T-helper 17 cell (primary cell): ENCODE measurements at places on chromosomes 13 and 19.
A peak's percentile ranks its signal among the peaks of the same experiment; 100 is the strongest.

DNA sequence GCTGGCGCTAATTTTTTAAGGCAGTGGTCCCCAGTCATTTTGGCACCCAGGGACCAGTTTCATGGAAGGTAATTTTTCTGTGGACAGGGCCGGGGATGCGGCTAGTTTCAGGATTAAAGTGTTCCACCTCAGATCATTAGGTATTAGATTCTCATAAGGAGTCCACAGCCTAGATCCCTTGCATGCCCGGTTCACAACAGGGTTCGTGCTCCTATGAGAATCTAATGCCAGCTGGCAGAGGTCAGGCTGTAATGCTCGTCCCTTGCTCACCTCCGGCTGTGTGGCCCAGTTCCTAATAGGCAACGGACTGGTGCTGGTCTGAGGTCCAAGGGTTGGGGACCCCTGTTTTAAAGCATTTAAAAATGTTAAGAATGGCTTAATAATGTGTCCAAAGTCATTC, 54.1 kb downstream of the GPC6 start:
- DNase-seq: no peak

GRCh38 chr19:13152356-13152973, 2.3 kb downstream of the IER2 start:
- no peak for DNase-seq

DNA sequence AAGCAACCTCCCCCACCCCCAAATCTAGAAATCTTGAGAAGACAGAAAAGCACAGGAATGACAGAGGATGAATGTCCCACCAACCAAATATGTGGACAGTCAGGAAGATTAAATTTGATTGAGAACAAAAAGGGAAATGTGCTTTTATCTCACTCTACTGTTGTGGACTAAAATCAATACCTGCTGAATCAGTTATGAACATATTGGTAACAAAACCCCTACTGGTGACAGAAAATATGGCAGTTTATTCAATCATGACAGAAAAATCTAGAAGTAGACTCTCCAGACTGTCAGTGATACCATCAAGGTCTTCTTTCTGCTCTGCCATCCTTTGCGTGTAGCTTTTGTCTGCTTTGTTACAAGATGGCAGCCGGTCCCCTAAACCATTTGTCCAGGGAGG, 35.2 kb downstream of the FAM216B start:
- DNase-seq: no peak

GRCh38 chr13:26695891-26696311, 64.7 kb downstream of the GPR12 start:
- no peak for DNase-seq

DNA sequence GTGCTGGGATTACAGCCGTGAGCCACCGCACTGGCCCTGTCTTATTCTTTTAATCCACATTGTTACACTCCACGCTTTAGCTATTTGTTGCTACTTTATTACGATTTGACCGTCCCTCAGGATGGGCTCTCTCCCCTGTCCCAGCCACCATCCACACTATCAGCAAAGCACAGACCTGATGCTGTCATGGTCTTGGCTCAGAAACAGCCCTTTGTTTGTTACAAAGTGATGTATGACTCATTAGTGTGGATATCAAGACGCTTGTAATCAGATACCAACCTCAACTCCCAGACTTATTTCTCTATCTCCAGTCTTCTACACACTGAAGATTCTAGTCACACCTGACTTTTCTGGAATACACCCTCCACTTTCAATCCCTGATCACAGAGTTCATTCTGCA, 84.6 kb upstream of the FREM2 start:
- DNase-seq: no peak

DNA sequence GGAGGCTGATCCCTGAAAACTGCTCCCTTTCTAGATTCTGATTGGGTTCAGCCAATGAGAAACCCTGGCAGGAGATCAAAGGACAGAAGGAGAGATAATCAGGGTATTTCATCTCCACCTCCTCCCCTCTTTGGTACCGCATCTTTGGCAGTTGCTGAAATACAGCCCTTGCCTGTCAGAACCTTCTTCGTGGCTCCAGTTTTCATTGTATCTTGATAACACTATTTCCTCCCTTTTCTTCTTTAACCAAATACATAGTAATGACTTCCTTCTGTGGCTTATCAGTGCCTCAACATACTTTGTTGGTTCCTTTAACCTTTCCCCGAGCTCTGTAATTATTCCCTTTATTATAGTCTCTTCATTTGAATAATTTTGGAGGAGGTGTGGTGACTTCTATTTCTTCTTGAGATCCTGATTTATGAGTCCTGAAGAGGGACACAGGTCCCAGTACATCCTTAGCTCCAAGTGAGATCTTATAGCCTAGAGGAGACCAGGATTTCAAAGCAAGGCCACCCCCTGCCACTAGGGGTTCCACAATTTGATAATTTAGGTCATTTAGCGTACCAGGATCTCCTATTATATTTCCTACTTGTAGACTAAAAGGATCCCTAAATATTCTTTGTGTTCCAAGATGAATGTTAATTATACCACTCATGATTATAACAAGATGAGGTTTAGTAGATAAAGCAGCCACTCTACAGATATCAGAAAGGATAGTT, 98.0 kb downstream of the EDNRB start:
- DNase-seq: no peak

- no peak for DNase-seq
Observed at GRCh38 chr13:110780422-110780821, 66.9 kb downstream of the ING1 start.

- DNase-seq: no peak
Observed at GRCh38 chr19:10593820-10594637, 6.9 kb upstream of the AP1M2 start.

DNA sequence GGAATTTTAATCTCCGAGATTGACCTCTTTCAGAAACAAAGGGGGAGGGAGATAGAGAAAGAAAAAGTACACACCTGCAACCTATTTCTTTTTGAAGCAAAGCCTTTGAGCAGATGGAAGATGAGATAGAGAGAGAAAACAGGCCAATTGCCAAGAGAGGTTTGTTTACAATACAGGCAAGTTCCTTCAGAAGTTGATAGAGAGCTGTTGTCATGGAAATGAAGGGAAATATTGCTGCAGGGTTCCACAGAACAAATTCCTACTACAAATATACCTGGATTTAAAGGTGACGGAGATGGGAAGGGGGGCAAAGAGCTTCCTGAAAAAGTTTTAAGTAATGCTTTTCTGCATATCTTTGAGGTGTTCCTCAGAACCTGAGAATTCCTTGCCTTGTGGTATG, 388.4 kb downstream of the NDFIP2 start:
- DNase-seq: no peak

DNA sequence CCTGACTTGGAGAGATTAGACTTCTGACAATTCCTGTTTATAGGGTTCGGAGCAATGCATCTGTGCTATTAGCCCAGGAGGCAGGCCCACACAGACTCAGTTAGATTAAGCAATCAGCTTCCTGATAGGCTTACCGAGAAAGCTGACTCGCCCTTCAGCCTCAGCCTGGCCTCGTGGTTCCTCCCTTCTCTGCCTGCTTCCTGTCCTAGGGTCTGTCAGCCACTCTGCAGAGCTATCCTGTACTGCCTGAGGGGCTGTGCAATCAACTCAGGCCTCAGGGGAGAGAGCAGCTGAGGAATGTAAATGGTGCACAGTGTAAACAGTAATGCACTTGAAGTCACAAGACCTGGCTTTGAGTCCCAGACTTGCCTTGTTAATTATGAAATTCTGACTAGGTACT, 30.7 kb downstream of the HTR2A start:
- no peak for DNase-seq

DNA sequence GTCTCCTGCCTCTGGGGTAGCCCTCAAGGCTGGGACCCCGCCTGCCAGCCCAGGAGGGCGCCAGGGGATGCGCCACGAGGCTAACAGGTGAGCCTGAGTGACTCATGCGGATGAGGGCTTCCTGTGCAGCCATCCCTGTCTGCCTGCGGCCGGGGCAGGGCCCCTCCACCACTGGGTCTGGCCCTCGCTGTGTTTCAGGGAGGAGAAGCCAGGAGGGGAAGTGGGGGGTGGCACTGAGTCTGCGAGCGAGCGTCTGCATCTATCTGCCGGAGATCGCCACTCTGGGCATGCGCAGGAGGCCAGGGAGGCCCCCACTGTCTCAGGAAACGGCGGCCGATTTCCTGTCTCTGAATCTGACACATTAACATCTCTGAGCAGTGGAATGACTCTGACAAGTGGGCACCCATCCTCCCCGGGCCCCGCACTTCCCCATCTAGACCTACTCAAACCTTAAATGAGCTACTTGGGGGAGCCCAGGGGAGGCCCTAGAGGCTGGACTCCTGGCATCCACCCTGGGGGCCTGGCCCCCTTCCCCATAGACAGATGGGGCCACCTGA, 19.7 kb downstream of the RFX1 start:
- peak; percentile 96 for DNase-seq

GRCh38 chr13:111342721-111343120, 22.3 kb downstream of the TEX29 start:
- no peak for DNase-seq

GRCh38 chr13:112893570-112894422, 75.2 kb upstream of the MCF2L start:
- no peak for DNase-seq

GRCh38 chr13:100301418-100301817, 212.5 kb downstream of the PCCA start:
- no peak for DNase-seq

DNA sequence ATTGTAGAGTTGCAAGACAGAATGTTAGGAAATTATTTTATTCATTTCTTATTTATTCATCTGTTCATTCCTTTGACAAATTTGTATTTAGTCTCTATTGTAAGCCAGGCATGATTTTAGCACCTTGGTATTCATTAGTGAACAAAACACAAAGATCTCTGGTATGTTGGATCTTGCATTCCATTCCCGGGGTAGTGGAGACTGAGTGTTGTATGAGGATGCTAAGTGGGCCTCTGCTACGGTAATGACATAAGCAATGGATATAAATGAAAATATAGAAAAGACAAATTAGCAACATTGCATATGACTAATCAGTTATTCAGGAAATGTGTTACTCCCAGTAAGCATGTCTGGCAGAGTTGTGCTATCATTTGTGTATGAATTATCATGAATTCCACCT, 449.3 kb downstream of the PCDH17 start:
- no peak for DNase-seq

DNA sequence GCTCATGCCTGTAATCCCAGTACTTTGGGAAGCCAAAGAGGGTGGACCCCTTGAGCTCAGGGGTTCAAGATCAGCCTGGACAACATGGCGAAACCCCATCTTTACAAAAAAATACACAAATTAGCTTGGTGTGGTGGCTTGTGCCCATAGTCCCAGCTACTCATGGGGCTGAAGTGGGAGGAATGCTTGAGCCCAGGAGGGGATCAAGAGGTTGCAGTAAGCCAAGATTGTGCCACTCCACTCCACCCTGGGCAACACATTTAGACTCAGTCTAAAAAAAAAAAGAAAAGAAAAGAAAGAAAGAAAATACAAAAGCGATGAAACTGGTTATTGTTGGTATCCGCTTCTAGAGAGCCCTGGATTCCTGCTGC, 597.4 kb downstream of the UQCRFS1 start:
- no peak for DNase-seq

- DNase-seq: peak; percentile 16
Observed at GRCh38 chr19:37905946-37906868, at the start of gene WDR87. TSS of gene WDR87 (minus strand) at chr19:37906594. CDS start at chr19:37898239, 8,355 bp downstream.

DNA sequence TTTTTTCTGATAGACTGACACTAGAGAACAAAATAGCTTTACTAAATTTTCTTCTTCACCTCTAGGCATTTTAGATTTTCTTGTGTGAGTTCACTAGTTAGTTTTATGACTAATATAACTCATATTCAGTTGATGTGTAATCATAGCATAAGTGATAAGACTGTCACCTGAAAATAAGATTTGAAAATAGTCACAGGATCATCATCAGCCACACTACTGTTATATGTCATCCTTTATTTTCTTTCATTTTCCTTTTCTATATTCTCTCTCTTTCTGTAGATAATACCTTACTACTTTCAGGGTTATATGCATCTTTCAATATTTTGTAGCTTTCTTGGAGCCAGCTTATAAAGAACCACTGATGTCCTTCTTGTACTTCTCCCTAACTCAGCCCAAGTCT, 292.6 kb downstream of the TDRD3 start:
- no peak for DNase-seq

DNA sequence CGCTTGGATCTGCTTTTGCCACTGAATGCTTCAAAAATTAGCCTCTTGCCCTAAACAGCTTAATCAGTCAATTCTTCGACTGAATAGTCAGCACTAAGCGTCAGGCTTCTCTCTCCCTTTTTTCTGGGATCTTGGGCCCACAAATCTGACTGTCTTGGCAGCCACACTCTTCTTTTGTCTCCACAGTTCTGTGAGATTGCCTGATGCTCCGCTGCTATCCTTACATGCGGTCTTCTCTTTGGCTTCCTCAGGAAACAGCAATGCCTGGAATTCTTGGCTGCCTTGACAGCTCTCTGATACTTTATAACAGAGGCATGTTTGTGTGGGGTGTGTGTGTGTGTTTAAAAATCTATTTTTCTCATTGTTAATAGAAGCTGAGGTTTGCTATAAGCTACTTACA, 32.6 kb downstream of the ERCC5 start:
- DNase-seq: no peak

DNA sequence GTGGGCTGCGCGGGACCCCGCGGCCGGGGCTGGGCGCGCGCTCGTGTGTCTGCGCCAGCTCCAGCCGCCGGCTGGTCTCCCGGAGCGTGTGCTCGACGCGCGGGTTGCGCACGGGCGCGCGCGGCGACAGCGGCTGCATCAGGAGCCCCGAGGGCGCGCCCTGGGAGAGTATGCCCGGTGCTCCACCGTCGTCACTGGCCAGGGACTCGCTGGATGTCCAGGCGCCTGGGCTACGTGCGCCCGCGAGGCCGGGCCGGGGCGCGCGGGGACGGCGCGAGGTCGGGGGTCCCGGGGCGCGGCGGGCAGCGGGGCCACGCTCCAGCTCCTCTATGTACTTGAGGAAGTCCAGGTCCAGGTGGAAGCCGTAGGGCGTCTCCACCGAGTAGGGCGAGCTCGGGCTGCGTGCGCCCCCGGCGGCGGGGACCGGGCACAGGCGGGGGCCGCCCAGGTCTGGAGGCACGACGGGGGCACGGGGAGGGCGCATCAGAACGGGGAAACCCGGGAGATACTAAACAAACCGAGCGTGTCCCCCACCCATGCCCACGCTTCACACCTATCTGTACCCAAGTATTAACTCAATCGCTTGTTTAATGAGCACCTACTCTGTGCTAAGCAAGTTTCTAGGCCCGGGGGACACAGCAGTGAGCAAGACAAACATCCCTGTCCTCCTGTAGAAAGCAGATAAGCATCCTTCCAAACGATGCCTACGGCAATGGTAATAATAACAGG, 7.6 kb downstream of the KANK3 start:
- DNase-seq: no peak

GRCh38 chr13:23656637-23657371, 86.6 kb downstream of the TNFRSF19 start:
- DNase-seq: no peak

GRCh38 chr13:44197791-44198770, 175.5 kb upstream of the SERP2 start:
- DNase-seq: no peak

GRCh38 chr19:3479834-3480215, 500 bp downstream of the SMIM24 start:
- DNase-seq: no peak
